ENCODE measurements at places on chromosomes 1 and 21. TPM values are rescaled to one million over a fixed set of nuclear protein-coding genes. Genes with fewer than 3 reads are reported as not detected.

HOOK1 gene
- total RNA-seq: 3.6 TPM

FMO5 gene
- 0.29 TPM for total RNA-seq

ZNF593OS gene
- total RNA-seq: not detected

UMODL1 gene
- not detected for total RNA-seq

NBPF4 gene
- not detected for total RNA-seq

PIK3CD gene
- total RNA-seq: 24.5 TPM

LIN9 gene
- 5.5 TPM for total RNA-seq

SPATA45 gene
- not detected for total RNA-seq

S100A7 gene
- not detected for total RNA-seq

FOXO6 gene
- 0.72 TPM for total RNA-seq

NBPF10 gene
- total RNA-seq: 0.51 TPM

JTB gene
- 170 TPM for total RNA-seq

PGLYRP4 gene
- total RNA-seq: not detected

UAP1 gene
- 58.2 TPM for total RNA-seq
